ENCODE measurements at places on chromosomes 3 and 15.

GRCh38 chr3:89449086-89449485, 341.7 kb downstream of the EPHA3 start:
- DNase-seq = no peak

DNA sequence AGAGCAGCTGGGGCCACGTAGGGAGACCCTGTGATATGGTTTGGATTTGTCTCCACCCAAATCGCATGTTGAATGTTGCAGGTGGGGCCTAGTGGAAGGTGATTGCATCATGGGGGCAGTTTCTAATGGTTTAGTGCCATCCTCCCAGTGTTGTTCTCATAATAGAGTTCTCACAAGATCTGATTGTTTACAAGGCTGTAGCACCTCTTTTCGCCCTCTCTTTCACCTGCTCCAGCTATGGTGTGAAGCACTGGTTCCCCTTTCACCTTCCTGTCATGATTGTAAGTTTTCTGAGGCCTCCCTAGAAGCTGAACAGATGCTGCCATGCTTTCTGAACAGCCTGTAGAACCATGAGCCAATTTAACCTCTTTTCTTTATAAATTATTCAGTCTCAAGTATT, 198.9 kb upstream of the CBLB start:
- no peak for DNase-seq

DNA sequence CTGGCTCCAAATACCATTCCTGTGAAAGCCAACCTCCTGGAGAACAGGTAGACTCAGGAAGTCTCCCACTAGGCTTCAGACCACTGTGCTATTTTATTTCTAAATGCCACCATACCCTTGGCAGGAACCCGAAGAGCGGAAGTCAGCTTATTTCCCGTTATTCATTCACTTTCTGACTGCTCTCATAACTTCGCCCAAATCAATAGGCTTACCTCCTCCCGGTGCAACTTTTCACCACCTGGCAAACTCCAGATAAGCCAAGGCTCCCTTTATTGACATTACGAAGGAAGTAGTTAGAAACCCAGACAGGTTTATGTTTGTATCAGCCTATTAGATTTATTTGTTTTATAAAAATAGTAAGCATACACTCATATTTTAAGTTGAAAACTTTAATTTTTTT, 3.3 kb upstream of the CCDC54 start:
- no peak for DNase-seq

GRCh38 chr3:72095521-72095920, 310.6 kb upstream of the PROK2 start:
- no peak for DNase-seq

- DNase-seq = no peak
Observed at GRCh38 chr15:50355980-50356379, 982 bp upstream of the GABPB1 start.

DNA sequence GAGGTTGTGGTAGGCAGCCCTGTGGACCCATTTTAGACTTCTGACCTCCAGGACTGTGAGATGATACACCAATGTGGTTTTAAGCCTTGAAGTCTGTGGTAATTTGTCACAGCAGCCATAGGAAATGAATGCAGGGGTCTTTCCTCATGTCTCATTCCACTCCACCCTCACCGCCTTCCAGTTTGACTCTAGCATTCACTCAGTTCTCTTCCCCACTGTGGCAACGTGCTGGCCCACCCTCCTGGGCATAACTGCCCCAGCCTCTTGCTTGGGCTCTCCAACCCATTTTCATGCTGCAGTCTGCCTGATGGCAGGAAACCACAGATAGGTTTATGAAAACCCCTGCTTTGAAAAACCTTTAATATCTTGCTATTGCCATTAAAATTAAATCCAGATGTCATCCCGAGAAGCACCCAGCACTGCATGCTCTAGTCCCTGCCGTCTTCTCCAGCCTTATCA, 7.3 kb upstream of the TRNT1 start:
- DNase-seq = no peak

GRCh38 chr15:40320931-40321371, 2.5 kb upstream of the INAFM2 start:
- peak; percentile 86 for DNase-seq

DNA sequence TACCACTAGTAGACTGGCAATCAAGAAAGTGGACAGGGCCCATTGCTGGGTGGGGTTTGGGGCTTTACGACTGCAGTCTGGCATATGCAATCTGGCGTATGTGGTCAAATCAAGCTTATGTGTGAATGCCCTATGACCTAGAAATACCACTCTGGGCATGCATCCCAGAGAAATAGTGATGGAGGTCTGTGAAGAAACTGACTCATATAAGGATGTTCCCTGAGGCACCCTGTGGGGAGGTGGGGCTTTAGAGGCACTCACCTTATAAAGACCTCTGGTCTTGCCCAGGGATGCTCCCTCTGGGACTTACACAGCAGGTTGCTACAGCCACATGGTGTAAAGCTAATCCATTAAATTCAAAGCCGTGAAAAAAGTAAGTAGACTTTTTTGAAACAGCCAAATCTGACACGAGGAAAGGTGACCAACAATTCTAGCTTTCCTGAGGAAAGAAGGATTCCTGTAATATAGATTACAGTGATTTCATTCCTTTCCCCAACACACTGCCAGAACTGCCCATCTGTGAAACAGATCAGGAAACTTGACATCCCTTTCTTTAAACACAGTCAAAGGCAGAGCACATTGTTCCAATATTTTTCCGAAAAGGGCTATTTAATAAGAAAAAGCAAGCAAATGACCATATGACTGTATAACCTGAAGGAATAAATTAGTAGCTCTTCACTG, 13.6 kb downstream of the RARRES1 start:
- DNase-seq = no peak

DNA sequence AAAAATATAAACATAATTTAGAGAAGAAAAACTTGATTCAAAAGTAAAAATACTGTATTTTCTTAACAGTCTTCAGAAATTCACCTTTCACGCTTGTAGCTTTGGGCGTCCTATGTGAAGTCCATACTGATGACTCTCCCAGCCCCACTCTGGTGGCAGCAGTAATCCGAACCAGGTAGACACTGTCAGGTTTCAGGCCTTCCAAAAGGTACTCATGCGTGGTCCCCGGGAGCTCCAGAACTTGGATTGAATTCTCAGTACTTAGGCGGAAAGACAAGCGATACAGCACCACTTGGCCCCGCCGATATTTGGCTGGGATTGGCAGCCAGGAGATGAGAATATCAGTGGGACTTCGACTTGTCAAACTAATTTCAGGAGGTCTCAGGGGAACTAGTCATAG, 69.7 kb downstream of the PRTG start:
- no peak for DNase-seq

- no peak for DNase-seq
Observed at GRCh38 chr3:141629976-141630375, 108.1 kb upstream of the RNF7 start.

DNA sequence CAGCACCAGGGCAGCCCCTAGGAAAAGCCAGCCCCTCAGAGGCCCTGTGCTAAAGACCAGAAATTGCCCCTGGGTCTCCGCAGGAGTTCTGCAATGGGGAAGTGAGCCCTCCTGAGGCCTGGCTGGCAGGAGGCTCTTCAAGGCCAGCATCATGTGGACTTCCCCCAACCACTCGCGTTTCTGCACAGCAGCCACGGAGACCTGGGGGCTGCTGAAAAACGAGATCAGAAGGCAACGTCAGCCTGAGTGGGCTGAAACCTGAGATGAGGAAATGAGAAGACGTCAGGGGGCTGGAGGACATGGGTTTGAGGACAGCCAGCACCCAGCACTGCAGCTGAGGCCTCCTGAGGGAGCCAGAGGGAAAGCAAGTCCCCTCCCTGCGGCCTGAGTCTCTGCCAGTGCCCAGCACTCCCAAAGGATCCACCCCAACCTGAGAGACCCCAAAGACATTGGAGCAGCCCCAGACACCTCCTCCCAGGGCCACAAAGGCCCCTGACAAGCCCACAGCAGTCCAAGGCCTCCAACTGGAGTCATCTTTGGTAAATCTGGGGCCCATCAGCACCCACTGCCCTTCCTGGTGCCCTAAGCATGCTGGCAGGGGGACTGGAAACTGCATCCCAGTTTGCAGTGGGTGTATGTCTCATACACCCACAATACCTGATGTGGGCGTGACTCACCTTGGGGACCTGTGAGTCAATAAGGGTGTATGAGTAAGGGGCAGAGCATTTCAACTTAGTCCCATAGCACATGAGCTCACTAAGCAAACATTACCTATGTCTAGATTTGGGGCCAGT, 29.2 kb upstream of the CYP11A1 start:
- peak; percentile 49 for DNase-seq

- DNase-seq = no peak
Observed at GRCh38 chr15:64151727-64152506, at the start of gene SNX22. SNX22 (plus strand) TSS chr15:64151731; CDS start chr15:64151776, 45 bp downstream.

GRCh38 chr3:66642019-66642418, 141.2 kb upstream of the LRIG1 start:
- no peak for DNase-seq

- DNase-seq = no peak
Observed at GRCh38 chr3:127706785-127707351, 34.1 kb downstream of the ABTB1 start.

GRCh38 chr3:103516950-103517349, 1082.1 kb downstream of the ZPLD1 start:
- DNase-seq = no peak

DNA sequence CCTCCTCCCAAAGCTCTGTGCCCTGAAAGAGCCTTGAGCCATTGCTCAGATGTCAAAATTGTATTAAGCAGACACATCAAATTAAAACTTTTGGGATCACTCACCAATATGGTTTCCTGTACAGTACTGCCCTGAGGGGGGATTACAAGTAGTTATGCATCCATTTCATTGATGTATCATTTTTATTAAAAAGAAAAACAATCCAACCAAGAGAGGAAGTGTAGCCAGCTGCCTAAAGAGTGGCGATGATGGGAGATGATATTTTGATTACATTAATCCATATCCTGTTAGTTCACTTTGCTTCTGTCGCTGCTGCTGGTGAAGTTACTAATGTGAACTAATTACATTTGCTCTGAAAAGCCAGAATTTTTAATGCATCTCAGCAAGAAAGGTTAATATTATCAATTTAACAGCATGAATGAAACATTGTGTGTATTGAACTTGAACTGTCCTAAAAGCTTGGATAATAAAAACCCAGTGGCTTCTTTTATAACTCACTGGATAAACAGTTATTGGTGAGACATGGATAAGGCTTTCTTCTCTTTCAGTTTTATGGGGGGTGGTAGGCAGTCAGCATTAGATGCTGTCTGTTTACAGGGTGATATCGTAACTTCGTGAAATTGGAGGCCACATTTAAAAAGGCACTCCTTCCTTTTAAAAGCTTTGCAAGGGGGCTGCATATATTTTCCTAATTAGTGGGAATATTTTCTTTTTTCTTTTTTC, 87.7 kb downstream of the IGF1R start:
- no peak for DNase-seq

- DNase-seq = no peak
Observed at GRCh38 chr15:89433686-89434085, 62.7 kb downstream of the RHCG start.

DNA sequence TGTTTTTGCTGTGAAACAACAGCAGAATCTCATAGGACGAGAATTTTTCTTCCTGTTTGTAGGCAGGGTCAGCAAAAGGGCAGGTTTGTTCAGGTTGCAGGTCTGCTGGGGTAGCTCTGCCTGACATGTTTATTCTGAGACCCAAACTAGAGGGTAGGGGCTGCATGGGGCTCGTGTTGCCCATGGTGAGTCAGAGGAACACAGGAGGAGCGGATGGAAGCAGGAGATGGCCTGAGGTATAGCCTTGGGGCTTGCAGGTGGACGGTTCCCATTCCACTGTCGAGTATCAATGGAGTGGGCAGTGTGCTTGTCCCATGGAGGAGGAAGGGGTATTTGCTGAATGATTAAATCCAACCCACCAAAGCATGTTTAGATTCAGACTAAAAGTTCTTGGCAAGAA, 138.9 kb downstream of the APBA2 start:
- no peak for DNase-seq

- DNase-seq = no peak
Observed at GRCh38 chr3:131699001-131699400, 196.2 kb upstream of the MRPL3 start.
